ENCODE measurements at places on chromosomes 13 and 19. TPM values are rescaled to one million over a fixed set of nuclear protein-coding genes. Genes with fewer than 3 reads are reported as not detected.

DNA sequence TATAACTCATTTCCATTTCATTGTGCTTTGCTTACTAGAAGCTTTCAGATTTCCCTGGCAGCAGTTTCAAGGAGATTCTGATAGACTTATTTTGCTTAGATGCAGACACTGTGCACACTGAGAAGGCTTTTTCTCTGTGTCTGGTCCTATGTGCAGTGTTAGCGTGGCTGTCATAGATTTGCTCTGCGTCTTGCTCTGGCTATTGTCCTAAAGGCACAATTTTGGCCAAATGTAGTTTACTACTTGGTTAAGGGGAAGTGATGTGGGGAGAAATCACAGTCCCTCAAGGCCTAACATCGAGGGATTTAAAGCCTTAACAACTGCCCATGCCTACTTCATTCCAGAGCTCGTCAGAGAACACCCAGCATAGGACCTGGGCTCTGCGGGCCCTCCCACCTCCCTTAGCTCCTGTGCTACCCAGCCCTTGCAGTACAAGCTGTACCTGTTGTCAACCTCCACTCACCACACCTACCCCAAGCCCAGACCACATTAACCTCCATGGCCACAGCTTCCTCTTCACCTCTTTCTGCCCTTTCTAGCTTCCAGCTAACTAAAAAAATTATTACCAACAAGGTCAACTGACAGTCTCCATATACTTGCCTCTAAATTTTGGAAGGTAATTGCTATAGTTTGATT is 38.9 kb upstream of the KATNAL1 start:
- DNase-seq = no peak

GRCh38 chr19:823565-824121 is 1.9 kb upstream of the PLPPR3 start:
- no peak for DNase-seq

DNA sequence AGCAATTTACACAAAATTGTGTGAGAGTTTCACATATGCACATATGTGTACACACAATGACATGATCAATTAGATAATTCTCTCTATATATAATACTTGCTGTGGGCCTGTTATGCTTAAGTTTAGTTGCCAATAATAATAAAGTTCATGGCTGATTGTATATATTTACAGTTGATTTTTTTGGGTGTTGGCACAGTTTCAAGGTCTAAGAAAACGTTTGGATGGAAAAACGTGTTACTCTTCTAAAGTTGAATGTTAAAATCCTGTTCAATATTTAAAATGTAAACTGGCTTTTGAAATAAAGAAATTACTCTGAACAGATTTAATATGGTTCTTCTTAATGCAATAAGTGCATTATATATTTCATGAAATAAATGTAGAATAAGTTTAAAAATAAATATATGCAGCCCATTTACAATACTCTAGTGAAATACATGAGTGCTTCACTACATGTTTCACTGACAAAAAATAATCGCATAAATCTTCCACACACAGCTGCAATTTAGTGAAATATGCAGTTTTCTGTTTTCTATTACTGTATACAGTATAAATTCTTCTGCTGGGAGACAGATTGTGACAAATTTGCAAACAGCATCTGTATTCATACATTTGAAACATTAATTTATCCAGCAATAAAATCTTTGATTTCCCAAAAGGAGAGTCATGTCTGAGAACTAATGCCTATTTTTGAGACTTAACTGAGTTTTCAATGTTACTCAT is 586.9 kb upstream of the KLHL1 start:
- DNase-seq = no peak

- no peak for DNase-seq
These were observed 4.2 kb downstream of the NEK3 start for GRCh38 chr13:52155177-52155576.

GRCh38 chr19:42410371-42410770 is 16.8 kb downstream of the LIPE start:
- DNase-seq = no peak

DNA sequence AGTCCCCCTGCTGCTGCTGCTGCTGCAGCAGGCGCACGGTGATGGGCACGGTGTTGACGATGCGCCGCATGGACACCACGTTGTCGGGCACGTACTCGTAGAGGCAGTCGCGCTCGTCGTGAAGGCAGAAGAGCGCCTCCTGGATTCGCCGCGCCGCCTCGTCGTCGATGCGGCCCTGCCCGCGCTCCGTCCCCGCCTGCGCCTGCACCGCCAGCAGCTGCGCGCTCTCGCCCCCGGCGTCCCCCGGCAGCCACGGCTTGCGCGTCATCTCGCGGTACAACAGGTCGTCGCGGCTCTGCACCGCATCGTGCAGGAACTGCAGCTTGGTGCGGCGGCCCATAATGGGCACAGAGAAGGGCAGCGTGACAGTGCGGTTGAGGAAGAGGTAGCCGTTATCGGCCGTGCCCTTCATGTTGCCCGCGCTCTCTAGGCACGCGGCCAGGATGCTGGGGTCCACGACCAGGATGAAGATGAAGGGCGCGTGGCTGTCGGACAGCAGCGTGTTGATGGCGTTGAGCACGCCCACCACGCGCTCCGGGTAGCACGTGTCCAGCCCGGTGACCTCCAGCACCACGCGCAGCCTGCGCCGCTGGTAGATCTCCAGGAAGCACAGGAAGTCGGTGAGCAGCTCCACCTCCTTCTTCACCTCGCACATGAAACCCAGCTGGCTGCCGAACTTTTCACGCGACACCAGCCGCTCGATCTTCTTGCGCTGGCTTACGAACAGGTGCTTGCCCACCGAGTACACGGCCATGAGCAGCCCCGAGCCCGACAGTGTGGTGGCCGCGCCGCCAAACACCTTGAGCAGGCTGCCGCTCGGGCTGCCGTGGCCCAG is 8.1 kb downstream of the NKPD1 start:
- DNase-seq = no peak

GRCh38 chr13:27976362-27977091 is 7.4 kb upstream of the CDX2 start:
- no peak for DNase-seq

- DNase-seq = no peak
These were observed 31.9 kb upstream of the ATP12A start for GRCh38 chr13:24648271-24648670.

DNA sequence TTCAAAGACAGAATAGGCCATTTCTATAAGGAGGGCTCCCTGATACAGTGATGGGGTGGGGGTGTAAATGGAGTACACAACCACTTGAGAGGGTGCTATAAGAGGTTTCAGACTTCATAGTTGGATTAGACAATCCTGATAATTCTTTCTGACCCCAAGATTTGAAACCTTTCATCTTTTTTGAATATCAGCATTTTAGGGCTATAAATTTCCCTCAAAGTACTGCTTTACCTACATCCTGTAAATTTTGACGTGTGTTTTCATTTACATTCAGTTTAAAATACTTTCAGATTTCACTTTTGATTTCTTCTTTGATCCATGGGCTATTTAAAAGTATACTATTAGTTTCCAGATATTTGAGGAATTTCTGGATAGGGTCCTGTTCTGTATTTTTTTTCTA is 40.0 kb upstream of the SIN3B start:
- no peak for DNase-seq

GRCh38 chr13:34879851-34880250 is 62.2 kb upstream of the NBEA start:
- no peak for DNase-seq

DNA sequence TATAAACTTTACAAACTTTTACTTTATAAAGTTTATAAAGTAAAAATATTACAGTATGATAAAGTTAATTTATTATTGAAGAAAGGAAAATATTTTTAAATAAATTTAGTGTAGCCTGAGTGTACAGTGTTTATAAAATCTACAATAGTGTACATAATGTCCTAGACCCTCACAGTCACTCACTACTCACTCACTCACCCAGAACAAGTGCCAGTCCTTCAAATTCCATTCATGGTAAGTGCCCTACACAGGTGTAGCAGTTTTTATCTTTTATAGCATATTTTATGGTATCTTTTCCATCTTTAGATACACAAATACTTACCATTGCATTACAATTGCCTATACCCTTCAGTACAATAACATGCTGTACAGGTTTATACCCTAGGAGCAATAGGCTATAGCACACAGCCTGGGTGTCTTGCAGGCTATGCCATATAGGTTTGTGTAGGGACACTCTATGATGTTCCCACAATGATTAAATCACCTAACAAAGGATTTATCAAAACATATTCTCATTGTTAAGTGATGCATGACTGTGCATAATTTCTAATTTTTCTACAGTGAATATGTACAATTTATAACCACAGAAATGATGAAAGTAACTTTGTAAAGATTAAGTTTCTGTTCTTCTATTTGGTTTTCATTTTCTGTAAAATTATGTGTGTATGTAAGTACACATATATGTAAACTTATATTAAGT is 98.0 kb downstream of the SPRY2 start:
- DNase-seq = no peak

DNA sequence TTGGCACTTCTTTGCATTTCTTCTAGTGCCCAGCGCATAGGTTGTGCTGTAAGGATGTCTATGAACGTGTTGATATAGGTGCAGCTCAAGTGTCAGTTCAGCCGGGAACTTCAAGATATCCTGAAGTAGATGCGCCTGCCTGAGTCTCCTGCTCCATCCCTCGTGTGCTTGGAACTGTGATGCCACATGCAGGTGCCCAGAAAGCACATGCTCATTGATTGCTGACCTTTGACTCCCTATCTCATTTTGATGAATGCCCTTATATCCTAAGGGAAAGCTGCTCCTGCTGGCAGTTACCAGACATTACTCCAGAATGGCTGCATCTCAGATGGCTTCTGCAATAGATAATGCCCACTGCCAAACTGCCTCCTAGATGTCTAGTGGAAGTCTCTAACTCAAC is 40.9 kb downstream of the CBY2 start:
- no peak for DNase-seq

DNA sequence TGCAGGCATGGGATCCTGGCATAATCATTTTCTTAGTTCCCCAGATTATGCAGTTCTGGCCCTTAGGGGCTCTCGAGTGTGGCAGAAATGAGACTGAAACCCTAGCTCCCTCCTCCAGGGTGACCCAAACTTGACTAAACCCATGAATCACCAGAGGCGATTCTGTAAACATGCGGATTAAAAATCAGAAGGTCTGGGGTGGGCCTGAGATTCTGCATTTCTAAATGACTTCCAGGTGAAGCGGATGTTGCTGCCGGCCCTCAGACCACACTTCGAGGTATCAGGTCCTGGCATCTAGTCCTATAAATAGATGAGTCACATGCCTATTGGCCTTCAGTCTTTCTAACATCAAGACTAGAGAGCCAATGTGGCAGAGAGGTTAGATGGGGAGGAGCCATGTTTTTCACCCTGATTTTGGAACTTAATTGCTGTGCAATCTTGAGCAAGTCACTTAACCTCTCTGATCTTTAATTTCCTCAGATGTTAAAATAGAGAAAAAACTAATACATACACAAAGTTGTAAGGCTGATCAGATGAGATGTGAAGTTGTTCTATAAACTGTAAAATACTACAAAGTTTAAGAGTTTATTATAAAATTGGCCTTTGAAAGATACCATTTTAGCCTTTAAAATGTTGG is 431.2 kb downstream of the FOXO1 start:
- DNase-seq = no peak

DNA sequence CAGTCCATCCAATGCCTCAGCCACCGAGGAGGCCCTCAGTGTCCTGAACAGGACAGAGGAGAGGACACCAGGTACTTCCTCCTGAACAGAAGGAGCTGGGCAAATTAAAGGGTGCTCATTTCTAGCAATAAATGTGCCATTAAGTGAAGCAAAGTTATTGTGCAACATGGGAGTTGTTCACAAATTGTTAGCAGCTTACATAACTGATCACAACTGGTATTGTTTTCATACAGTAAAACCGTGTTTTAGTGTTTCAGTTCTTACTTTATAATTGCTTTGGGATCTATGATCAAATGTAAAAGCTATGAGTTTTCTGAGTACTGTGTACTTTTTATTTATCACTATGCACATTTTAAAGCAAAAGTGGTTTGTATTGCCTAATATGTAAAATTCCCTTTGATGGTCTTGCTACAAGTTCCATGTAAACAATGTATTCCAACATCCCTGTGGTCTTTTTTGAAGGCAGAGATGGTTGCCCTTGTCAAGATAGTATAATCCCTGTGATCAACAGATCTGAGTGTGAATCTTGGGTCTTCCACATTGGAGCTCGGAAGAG is 263.1 kb downstream of the FGF14 start:
- no peak for DNase-seq

DNA sequence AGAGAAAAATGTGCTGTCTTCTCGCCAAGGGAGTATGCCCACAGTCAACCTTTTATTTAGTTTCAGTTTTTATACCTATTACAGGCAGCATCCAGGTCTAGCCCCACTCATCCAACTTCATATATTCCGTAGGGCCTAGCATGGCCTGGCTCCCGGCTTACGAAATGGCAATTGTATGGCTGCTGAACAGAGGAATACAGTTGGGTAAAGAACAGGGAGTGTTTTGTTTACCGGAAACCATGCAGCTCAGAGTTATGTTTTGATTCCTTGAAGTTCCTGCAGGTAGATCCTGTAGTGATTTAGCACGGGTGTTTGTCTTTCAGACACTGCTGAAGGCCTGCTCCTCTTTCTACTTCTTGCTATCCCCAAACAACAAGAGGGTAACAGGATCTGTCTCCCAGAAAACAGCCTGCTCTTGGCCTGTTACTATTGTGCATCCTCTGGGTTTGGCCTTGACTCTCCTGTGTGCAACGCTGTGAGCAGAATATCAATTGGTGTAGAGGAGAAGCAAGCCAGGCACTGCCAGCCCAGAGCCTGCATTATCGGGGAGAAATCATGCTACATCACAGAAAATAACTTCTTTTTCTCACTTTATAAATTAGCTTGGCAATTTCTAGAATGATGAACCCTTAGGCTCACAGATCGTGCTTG is 32.4 kb downstream of the OLFM4 start:
- DNase-seq = no peak

DNA sequence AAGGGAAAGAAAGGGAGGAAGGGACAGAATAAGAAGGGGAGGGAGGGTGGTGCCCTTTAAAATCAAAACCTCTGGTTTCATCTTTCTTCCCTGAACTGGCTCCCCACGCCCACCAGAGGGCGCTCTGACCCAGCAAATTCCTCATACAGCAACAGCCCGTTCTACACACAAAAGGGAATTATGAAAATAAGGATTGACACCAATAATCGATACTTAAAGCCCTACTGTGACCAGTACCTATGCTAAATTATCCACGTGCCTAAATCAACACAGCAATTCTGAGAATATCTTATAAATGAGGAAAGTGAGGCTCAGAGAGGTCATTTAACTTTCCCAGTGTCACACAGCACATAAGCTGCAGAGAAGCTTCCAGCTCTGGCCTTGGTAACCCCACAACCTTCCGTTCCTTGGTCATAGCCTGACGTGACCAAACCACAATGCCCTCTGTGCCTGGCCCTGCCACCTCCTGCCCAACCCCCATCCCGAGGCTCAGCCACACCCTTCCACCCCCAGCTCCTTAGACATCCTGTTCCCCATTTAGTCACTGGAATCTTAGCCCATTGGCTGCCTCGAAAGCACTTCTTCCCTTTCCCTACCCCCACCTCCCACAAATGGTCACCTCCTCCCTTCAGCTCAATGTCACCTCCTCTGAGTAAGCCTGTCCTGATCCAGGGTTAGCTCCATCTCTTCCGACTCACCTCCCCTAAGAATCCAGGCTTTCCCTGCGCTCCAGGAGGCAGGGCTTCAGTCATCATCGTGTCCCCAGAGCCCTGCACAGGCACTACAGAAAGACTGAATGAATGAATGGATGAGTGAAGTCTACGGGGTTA is 34.2 kb upstream of the PNMA8B start:
- DNase-seq = no peak

Gene C19orf38
- 4.4 TPM for total RNA-seq

Gene BBC3
- total RNA-seq = 3.6 TPM

Gene SIGLEC7
- 8.1 TPM for total RNA-seq

Gene CACNG8
- total RNA-seq = not detected

Gene KCNJ14
- 1.0 TPM for total RNA-seq

Gene SLC46A3
- 17.9 TPM for total RNA-seq

Gene BCAM
- 42.3 TPM for total RNA-seq

Gene ZNF177
- total RNA-seq = 0.48 TPM

Gene LGALS14
- total RNA-seq = not detected

Gene ELAVL1
- total RNA-seq = 60.2 TPM

Gene TARM1
- total RNA-seq = not detected
